Right renal pelvis (tissue), 4 donors: ENCODE measurements at places on chromosomes 1 and 21.

GRCh38 chr1:223811634-223812101 is 34.1 kb downstream of the TP53BP2 start:
- no peak for DNase-seq

GRCh38 chr1:8259498-8260290 is 58.2 kb upstream of the SLC45A1 start:
- DNase-seq, result no peak

- DNase-seq, result no peak
These were observed 13.7 kb upstream of the CLCA1 start for GRCh38 chr1:86455073-86455472.

DNA sequence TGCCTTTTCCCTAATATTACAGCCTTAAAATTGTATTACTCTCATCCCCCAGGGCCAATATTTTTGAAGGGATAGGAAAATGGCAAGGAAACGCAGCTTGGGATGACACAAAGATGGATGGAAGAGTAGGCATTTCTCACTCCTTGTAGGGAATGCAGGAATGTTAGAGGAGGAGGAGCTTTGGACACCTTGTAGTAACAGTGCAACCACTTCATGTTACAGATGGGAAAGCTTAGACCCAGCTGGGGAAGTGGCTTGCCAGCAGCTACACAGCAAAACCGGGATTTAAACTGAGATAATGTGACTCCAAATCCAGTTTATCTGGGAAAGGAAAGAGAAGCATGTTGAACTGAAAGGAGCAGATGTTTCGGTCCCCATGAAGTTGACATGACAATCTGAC is 473.7 kb upstream of the DAB1 start:
- no peak for DNase-seq

DNA sequence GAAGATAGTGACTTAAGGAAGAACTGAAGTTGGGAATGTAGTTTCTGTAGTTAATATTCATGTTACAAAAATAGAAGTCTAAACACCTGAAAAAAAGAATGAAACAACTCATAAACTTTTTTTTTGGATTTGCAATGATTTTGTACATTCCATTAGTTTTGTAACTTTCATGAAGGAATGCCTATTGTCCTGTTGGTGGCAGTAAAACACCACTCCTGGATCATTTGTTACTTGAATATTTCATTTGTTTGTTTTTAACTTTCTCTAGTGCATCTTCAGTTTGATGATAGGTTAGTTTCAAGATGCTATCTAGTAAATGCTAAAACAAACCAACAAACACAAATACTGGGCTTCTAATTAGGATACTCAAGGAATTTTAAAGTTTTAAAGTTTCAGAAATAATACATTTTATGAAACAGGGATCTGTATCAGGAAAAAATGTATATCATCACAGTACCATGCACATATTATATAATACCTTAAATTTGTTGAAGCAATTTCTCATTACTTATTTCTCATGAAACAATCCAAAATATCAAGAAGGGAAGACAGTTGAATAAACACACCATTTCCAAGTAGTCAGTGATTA is 229.7 kb upstream of the CACYBP start:
- peak; percentile 21 for DNase-seq

GRCh38 chr1:149884433-149885338 is 14.7 kb upstream of the BOLA1 start:
- no peak for DNase-seq

DNA sequence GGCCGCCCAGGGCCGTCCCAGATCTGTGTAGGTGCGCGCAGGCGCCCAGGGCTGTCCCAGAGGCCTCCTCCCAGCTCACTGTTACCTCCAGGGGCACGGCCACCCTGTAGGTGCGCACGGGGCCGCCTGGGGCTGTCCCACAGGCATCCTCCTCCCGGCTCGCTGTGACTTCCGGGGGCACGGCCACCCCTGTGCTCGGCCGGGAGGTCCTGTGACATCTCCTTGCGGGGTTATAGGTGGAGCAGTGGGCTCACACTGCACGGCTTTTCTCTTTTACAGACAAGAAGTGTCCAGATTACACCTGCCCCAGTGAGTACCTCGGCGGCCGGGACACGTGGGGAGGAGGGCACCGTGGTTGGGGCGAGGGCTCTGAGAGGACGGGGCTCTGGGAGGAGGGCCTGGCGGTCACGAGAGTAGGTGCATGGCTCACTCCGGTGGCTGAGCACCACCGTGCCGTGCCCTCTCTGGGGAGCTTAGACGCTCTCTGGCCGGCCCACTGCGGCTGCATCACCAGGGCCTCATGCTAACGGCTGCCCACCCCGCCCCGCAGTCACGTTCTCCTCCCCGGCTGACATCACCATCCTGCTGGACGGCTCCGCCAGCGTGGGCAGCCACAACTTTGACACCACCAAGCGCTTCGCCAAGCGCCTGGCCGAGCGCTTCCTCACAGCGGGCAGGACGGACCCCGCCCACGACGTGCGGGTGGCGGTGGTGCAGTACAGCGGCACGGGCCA is 21.4 kb downstream of the COL6A1 start:
- DNase-seq, result no peak

DNA sequence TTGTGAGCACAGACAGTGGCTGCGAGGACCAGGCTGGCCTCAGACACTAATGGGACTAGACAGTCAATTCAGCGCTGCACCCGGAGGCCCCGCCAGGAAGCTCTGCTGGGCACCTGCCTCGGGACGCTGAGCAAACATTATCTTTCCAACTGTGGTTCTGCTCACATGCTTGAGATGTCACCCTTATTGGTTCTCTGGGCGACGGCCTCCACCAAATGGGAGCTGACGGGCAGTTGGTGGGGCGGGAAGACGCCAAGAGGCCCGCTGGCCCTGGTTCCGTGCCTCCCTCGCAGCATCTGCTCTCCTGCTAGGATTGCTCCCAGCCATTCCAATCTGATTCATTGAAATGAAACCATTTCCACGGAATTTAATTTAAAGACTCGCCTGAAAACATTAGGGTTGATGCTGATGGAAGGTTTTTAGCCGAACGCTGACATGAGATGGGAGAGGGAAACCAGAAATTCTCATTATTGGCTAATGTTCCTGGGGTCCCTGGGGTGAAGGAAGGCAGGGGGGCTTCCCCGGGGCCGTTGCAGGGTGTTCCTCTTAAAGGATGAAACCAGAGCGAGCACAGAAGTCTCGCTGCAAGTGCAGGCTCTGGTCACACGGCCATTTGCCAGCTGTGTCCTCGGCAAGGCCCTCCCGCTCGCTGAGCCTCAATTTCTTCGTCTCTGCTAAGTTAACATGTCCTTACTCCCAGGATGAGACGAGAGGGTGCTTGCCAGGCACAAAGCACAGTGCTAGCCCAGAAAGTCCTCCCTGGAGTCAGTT is 512.2 kb downstream of the NPHP4 start:
- DNase-seq, result no peak

DNA sequence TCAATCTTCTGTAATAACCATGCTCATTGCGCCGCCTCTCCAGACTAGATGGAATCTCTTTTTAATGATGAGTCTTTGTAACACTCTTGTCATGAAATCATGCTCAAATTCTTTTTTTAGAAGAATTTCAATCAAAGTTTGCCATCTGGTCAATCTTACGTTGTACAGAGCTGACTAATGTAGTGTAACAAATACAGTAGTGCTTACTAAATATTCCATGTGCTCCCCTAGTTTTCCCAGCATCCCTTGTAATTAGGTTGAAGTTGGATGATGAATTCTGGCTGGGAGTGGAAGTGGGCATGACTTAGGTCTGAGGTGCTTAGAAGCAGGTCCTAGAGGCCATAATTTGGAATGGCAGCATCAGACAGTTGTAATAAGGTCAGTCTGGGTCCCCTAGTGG is 309.1 kb upstream of the SNX7 start:
- DNase-seq, result no peak

DNA sequence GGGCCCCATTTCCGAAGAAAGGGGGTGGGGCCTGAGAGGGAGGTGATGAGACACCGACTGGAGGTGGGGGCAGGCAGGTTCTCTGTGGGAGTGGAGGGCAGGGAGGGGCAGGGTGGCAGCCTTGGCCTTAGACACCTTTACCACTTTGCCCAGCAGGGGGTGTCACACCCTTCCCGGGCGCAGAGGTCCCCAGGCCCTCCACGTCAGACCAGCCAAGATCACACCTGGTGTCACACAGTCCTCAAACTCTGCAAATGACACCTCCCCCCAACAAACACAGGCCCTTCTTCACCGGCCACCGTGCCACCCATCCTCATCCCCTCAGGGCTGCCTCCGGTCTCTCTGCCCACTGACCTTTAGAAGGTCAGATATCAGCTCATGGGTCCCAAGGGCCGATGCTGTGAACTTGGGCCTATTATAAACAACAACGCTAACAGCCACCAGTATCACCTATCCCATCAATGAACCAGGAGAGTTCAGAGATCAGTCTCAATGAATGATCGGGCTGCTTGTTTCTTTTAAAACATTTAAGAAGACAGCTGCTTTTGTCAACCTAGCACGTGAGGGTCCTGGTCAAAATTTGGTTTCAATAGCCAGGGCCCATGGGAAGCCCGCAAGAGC is 103.9 kb downstream of the CASZ1 start:
- no peak for DNase-seq

DNA sequence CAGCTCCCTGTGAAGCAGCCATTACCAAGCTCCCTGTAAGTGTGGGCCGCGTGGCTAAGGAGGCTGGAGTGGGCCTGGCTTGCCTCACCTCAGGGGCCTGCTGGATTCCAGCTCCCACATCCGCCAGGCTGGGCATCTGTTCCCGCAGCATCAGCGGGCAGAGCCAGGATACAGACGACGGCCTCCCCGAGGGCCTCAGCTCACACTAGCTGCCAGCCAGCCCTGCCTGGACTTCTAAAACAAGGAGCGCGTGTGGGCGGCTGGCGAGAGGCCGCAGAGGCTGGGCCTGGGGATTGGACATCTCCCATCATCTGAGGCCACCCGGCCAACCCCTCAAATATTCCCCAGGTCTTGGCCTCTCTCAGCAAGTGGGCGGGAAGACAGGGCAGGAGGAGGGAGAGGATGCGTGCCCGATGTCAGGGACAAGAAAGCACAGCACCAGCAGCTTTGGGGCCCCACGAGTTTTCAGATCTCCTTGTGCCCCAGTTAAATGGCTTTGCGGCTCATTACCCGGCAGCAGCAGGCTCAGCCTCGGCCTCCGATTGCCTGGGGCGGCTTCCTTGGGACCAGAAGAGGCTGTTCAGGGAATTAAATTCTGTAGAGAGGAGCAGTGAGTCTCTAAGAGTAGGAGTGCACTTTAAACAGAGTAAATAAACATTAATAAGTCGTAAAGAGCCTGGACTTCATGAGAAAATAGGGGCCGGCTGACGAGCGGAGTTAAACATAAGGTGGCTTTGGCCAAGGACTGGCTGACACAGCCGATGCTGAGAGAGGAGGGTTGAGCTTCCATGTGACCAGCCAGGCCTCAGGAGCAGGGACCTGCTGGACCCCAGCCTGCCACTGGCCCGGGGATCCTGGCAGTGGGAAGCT is 208.9 kb upstream of the C1orf174 start:
- DNase-seq, result no peak

DNA sequence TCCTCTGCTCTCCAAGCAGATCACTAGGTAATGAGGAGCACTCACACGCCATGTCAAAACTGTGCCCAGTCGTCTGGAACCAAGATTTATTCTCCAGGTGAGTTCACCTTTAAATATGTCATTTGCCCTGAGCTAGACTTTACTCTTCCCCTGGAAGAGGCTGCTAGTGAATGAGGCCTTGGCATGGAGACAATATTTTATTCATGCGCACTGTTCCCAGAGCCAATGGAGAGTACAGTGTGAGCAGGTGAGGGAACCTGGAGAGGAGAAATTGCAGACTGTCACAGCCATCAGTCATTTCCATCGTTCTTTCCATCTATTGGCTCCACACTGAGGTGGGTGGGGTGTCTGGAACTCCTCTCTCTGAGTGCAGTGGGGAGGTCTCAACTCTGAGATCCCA is 333.6 kb downstream of the KCNH1 start:
- DNase-seq, result no peak

GRCh38 chr1:3530086-3530925 is 75.8 kb downstream of the ARHGEF16 start:
- DNase-seq, result no peak
